ENCODE measurements at places on chromosomes 6 and 20.
A peak's percentile ranks its signal among the peaks of the same experiment; 100 is the strongest.

DNA sequence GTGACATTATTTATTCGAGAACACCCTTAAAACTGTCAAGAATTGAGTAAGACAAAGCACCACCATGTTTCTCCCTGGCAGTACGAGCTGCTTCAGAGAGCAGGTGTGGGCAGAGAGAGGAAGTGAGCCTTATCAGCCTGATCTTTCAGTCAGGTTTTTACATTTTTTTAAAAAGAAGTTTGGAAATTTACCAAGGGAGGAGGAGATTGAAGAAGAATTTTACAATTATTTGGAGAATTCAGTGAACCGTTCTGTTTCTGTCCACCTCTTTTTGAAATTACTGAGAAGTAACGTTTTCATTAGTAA, 75.5 kb downstream of the ZDHHC14 start:
- no peak for DNase-seq

GRCh38 chr6:167485186-167485978, 160.5 kb downstream of the TTLL2 start:
- DNase-seq, result peak; percentile 35

DNA sequence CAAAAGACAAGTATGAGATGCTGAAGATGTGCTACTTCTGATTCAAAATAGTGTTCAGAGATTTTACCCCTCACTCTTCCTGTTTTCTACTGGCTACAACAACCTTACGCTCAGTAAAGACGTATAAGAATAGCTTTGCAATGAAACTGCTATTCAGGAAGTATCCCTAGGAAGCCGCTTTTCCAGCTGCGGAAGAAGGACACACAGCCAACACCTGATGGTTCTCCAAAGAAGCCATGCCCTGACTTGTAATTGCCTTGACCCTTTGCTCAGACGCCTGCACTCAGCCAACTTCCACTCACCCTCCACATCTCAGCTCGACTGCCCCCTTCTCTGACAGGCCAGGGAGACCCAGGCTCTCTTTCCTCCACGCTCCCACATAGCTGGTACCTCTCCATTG, 111.6 kb downstream of the DTNBP1 start:
- no peak for DNase-seq

DNA sequence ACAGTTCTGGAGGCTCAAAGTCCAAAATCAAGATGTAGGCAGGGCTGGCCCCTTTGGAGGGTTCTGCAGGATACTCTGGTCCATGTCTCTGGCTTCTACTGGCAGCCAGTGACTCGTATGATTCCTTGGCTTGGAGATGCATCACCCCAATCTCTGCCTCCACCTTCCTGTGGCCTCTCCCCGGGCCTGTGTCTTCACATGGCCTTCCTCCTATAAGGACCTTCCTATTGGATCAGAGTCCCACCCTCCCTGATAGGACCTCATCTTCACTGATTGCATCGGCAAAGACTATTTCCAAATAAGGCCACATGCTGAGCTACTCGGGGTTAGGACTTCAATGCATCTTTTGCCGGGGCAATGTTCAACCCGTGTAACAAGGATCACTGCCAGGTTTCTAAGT, 509.0 kb downstream of the CD83 start:
- DNase-seq, result no peak

GRCh38 chr20:34948030-34948429, 7.6 kb downstream of the GSS start:
- DNase-seq, result peak; percentile 36

DNA sequence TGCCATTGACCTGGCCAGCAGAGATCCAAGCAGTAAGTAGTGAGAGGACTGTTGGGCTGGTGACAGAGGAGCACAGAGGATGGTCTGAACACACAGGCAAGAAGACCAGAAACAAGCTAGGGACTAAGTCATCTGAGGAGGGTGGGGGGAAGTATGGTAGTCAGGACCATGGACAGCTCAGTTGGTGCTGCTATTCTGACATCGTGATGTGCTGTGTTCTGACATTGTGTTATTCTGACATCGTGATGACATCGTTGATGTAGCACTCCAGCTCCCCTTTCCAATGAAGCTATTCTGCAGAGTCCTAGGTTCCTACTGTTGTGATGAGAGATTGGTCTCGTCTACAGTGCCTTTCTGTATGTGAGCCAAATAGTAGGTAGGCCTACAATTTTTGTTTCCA, 28.7 kb downstream of the CFAP206 start:
- peak; percentile 72 for DNase-seq

- DNase-seq, result peak; percentile 70
These were observed 17.2 kb downstream of the TAB2 start for GRCh38 chr6:149334682-149335160.

- DNase-seq, result no peak
These were observed 10.9 kb upstream of the MAS1 start for GRCh38 chr6:159879856-159880255.

DNA sequence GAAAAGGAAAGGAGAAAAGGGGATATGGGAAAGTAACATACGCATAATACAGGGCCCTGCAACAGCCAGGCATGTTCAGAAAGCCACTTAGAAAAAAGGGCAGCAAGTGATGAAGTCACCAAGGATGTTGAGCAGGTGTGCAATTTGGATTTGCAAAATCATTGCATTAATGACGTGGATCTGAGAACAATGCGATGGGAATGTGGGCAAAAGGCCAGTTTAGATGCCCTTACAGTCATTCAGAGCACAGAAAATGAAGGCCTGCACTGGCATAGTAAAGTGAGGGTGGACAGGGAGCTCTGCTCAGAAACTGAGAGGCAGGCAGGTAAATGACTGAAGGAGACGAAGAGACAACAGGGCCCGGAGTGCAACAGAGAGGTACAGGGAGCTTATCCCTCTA, 123.7 kb upstream of the NHSL1 start:
- DNase-seq, result no peak

DNA sequence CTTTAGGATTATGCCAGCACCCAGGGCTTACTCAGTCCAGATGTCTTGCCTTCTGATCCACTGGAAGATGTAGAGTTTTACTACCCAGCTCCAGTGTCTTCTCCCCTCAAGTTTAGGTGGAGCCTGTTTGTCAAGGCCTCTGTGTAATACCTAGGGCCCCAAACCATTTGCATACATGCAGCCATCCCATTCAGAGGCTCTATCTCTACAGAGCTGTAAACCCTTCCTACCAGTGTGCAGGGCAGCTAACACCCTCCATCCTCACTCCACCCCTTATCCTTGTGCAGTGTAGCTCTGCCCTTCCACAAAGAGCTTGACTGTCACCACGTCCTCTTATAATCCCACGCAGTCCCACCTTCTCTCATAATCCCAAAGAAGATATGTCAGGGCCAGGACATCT, 84.8 kb upstream of the SHLD1 start:
- no peak for DNase-seq

DNA sequence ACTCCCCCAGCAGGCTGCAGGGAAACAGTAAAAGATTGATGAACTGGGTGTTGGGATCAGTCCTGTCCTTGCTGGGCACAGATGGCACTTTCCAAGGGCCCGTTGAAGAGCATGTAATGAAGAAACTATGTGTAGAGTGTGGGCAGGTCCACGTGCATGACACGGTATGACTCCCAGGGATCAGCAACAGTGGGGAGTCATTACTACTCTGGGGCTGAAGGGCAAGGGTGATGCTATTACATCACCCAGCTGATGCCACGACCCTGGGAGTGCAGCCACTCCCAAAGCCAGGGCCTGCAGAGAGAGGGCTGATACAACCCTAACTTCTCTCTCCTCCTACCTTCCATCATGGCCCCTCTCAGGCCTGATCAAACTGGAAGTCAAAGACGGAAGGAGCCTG, 20.1 kb downstream of the KCNK17 start:
- no peak for DNase-seq

- DNase-seq, result peak; percentile 56
These were observed at the start of gene SCGN for GRCh38 chr6:25652007-25652515. SCGN (plus strand) TSS chr6:25652215; CDS start chr6:25652404, 189 bp downstream.

DNA sequence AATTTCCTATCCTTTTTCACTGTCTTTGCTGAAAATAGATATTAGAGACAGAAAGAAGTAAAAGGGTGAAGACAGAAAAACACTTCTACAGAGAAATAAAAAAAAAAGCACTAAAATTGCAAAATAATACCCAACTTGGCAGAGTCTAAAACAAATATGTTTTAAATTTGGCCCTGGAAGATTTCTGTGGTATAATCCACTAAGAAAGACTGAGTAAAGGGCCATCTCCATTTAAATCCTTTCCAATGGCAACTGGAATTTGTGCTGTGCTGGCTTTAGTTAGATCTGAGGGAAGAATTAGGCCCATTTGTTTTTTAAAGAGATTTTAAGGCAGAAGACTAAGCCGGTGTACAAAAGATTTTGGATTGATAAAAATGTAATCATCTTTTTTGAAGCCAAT, 321.2 kb downstream of the GJA1 start:
- DNase-seq, result no peak

- DNase-seq, result no peak
These were observed 350.3 kb upstream of the KCNQ5 start for GRCh38 chr6:72271531-72271930.

GRCh38 chr6:101296169-101296960, 97.1 kb upstream of the GRIK2 start:
- no peak for DNase-seq
